ENCODE measurements at places on chromosomes 3 and 15. TPM values are rescaled to one million over a fixed set of nuclear protein-coding genes. Genes with fewer than 3 reads are reported as not detected.

GRCh38 chr3:166499636-166500035, 662.4 kb upstream of the BCHE start:
- no peak for DNase-seq

DNA sequence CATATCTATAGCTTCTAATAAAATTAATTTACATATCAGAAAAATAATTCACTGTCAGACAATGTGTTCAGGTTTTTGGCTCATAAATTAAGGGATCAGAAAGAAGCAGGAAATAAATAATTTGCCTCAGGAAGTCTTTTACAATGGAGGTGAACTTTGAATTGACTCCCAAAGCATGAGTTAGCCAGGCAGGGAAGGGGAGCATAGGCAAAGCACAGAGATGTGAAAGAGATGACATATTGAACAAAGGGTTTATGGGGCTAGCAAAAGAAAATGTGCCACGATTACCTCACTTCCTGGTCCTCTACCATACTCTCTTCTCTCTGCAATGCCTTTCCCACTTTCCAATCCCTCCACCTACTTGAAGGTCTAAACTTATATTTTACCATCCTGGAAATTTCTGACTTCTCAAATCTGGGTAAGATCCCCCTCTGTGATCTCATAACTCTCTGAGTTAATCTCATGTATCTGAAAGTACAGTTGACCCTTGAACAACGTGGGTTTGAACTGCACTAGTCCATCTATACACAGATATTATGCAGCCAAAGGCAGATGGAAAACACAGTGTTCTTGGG, 4.1 kb upstream of the HEXA start:
- DNase-seq, result no peak

GRCh38 chr15:38843051-38843501, 278.5 kb upstream of the RASGRP1 start:
- peak; percentile 40 for DNase-seq

DNA sequence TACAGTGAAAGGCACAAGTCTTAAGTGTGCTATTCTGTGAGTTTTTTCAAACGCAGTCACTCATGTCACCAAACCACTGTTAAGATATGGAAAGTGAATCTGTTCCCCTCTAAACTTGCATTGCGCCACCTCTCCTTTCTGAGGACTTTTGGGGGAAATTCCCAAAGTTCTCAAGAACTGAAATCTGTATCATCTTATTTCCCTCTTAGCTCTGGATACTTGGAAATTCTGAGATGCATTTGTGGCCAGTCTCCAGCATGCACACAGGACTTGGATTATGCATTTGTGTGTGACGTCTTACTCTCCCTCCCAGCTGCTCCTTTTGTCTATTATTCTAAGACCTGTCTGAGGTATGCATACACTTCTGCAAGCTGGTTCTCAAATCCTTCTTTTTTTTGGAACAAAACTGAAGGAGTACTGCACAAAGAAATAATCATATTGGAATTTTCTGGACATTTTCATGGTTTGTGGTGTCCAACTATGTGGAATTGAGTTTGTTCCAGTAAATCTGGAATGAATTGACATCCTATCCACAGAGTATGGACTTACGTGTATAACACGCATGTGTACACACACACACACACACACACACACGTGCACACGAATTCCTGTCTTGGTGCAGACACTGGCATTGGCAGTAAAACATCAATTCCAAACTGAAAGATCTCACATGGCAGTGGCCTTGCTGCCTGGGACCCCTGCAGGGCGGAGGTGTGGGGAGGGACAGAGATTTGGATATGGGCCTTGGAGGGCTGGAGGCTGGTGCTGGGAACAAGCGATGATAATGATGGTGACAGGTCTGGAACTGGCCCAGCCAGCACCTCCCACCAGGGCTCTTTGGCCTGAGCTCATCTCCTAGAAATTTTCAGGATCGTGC, 8.2 kb upstream of the LCTL start:
- no peak for DNase-seq

- no peak for DNase-seq
These were observed 3.9 kb upstream of the FGF12 start for GRCh38 chr3:192731233-192731632.

The CYP8B1 gene
- not detected for total RNA-seq

The NOX5 gene
- not detected for total RNA-seq

The FBLN2 gene
- not detected for total RNA-seq

The SLC22A14 gene
- total RNA-seq, result not detected

The SOX2 gene
- total RNA-seq, result 4.3 TPM

The CNTN4 gene
- total RNA-seq, result 3.3 TPM
